ENCODE measurements at places on chromosomes 7 and 10. TPM values are rescaled to one million over a fixed set of nuclear protein-coding genes. Genes with fewer than 3 reads are reported as not detected.

DNA sequence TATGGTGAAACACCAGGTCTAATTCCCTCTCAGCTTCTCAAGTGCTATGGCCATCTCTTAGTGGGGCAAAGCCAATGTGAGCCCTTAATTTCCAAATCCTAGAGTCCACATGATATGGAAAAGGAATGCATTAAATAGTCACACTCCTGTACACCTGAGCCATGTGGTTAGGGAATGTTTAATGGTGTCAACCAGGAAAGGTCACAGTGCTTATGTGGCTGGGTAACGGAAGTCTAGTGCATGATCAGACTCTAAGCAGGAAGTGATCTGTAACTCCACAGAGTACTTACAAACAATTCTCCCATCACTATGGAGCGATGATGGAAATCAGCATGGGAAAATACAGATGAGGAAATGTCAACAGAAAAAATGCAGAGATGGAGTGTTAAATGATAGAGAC is 148.8 kb downstream of the MAGI2 start:
- H3K27me3 ChIP-seq = no peaks in the 10 kb centered on the region
- no peaks in the 10 kb centered on the region for H3K4me1 ChIP-seq
- no peaks in the 10 kb centered on the region for H3K36me3 ChIP-seq
- H3K4me3 ChIP-seq = no peak overlapping the region

DNA sequence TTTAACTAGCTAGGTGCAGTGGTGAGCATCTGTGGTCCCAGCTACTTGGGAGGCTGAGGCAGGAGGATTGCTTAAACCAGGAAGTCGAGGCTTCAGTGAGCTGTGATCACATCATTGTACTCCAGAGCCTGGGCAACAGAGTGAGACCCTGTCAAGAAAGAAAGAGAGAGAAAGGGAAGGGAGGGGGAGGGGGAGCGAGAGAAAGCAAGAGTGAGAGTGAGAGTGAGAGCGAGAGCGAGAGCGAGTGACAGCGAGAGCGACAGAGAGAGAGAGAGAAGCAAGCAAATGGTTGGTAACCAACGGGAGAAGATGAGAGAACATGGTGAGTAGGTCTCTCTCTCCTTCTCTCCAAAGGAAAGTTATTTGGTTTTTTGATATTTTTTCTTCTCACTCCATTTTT is 69.8 kb upstream of the DGKI start:
- peaks cover 19% of the 10 kb centered on the region for H3K4me1 ChIP-seq
- no peak overlapping the region for H3K27ac ChIP-seq
- no peaks in the 10 kb centered on the region for H3K27me3 ChIP-seq
- peaks cover 40% of the 10 kb centered on the region for H3K36me3 ChIP-seq
- H3K4me3 ChIP-seq = no peak overlapping the region
- DNase-seq = no peak

DNA sequence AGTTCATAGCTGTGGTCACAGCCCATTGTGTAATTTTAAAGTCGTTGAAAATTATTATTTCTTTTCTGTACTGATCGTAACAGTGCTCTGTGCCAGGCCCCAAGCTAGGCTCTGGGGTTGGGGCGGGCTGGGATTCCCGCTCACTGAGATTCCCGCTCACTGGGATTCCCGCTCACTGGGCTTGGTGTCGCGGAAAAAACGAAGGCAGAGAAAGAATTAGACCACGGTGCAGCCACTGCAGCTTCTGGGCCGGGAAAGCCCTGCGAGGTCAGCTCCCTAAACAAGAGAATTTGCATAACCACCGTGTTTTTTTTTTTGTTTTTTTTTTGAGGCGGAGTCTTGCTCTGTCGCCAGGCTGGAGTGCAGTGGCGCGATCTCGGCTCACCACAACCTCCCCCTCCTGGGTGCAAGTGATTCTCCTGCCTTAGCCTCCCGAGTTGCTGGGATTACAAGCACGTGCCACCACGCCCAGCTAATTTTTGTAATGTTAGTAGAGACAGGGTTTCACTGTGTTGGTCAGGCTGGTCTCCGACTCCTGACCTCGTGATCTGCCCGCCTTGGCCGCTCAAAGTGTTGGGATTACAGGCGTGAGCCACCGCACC is 31.2 kb downstream of the FOXK1 start:
- H3K4me3 ChIP-seq = peak overlapping the region; percentile 69
- peaks cover 33% of the 10 kb centered on the region for H3K36me3 ChIP-seq
- no peaks in the 10 kb centered on the region for H3K27me3 ChIP-seq

DNA sequence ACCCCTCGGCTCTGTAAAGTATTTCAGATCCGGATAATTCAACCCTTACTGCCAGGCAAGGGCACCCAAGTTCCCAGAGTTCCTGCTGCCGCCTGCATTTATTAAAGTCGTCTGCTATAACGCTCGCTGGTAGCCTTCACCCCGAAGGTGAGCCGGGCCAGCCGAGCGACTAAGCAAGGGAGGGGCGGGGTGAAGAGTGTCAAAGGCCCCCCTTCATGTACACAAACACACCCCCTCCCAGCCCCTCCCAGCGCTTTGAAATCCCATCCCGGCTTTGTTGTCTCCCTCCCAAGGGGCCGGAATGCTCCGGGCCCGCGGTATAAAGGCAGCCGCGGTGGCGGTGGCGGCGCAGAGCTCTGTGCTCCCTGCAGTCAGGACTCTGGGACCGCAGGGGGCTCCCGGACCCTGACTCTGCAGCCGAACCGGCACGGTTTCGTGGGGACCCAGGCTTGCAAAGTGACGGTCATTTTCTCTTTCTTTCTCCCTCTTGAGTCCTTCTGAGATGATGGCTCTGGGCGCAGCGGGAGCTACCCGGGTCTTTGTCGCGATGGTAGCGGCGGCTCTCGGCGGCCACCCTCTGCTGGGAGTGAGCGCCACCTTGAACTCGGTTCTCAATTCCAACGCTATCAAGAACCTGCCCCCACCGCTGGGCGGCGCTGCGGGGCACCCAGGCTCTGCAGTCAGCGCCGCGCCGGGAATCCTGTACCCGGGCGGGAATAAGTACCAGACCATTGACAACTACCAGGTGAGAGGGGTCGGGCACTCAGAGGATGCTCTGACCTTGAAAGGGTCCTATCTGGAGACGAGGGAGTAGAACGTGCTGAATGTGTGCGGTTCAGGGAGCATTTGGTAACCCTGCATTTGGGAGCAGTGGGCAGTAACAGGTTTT is at the start of gene DKK1:
TSS of gene DKK1 (plus strand) at position 349 of the 889 bp plus-strand sequence. CDS start at position 503, 154 bp downstream.
- DNase-seq = peak; percentile 39
- peak within 1 kb of the TSS; percentile 83 for H3K4me3 ChIP-seq
- H3K27me3 ChIP-seq = peaks cover 42% of the 10 kb centered on the region
- no peak within 1 kb of the TSS for H3K27ac ChIP-seq
- H3K36me3 ChIP-seq = no peaks in the 10 kb centered on the region

DNA sequence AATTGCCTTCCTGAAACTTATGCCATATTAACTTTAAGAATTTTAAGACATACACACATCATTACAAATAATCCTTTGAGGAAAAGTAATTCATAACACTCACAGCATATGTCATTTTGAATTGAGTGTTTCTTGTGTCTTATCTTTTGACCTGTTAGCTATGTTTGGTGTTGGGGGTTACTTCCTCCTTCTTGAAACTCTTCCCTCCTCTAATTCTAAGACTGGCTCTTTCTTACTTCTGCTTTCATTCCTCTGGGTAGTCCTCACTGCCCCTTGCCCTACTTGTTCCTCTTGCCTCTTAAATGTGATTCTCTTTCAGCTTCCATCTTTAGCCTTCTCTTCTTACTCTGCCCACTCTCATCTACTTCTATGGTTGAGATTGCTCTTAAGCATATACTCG is 28.3 kb upstream of the PIP4K2A start:
- H3K27me3 ChIP-seq = no peaks in the 10 kb centered on the region
- H3K4me3 ChIP-seq = peak overlapping the region; percentile 8
- H3K4me1 ChIP-seq = peaks cover 23% of the 10 kb centered on the region
- peak overlapping the region; percentile 54 for H3K27ac ChIP-seq
- no peak for DNase-seq

DNA sequence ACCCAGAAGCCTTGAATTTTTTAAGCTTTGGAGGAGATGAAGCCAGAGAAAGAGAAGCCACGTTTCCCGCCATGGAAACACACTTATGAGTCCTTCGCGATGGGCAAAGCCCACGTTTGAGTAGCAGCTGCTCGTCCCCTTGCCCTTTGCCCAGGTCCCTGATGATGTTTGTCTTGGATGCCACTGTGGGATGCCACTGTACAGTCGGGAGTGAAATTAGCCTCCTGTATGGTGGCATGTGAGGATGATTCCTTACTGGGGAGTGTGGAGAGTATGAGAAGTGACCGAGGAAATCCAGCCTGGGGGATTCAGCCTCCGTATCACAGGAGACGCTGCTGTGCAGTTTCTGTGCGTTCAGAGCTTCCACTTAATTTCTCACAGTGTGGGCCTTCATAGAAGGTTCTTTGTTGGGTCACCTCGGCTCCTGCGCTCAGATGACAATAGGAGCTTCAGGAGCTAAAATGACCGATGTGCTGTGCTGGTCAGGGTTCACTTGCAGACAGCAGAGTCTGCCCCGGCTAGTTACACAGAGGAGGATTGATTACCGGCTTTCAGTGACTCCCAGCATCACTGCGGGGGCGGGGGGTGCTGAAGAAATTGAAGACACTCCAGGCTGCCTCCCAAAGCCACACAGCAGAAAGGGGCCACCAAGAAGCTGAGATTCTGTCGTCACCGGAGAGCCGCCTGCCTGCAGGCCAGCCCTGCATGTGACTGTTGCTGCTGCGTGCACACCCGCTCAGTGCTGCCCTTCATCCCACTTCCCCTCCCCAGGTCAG is 122.1 kb upstream of the SFMBT2 start:
- H3K27ac ChIP-seq = no peak overlapping the region
- peaks cover 11% of the 10 kb centered on the region for H3K27me3 ChIP-seq
- H3K36me3 ChIP-seq = no peaks in the 10 kb centered on the region

GRCh38 chr7:125480762-125481161 is 551.1 kb upstream of the POT1 start:
- no peak for DNase-seq
- H3K36me3 ChIP-seq = no peaks in the 10 kb centered on the region
- H3K4me1 ChIP-seq = no peaks in the 10 kb centered on the region
- H3K27ac ChIP-seq = no peak overlapping the region

DNA sequence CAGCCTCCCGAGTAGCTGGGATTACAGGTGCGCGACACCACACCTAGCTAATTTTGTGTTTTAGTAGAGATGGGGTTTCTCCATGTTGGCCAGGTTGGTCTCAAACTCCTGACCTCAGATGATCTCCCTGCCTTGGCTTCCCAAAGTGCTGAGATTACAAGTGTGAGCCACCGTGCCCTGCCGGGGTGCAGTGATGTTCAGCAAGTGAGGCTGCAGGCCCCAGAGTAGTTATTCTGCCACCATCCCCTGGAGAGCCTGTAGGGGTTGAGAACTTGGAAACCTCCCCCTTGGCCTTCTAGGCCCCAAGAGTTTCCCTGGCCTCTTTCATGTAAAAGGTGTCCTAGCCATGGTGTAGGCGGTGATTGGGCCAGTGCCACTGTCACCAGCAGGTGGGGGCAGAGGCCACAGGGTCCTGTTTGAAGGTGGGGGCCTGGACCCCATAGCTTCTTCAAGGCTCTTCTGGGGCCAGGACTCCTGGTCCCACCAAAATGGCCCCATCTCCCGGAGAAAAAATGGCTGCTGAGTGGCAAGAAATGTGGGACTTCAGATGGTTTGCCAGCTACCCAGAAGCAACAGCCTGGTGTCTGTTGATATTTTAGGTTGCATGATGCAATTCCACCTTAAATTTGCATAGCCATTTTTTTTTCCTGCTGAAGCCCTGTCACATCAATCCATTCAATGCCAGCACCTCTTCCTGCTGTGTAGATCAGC is 25.5 kb upstream of the INMT start:
- peaks cover 15% of the 10 kb centered on the region for H3K4me1 ChIP-seq
- DNase-seq = no peak
- H3K36me3 ChIP-seq = no peaks in the 10 kb centered on the region

GRCh38 chr7:101374990-101375389 is 12.3 kb downstream of the COL26A1 start:
- peaks cover 8% of the 10 kb centered on the region for H3K4me1 ChIP-seq
- no peak overlapping the region for H3K27ac ChIP-seq
- H3K27me3 ChIP-seq = peaks cover 17% of the 10 kb centered on the region
- DNase-seq = no peak
- no peaks in the 10 kb centered on the region for H3K36me3 ChIP-seq
- H3K4me3 ChIP-seq = no peak overlapping the region

- no peaks in the 10 kb centered on the region for H3K36me3 ChIP-seq
- no peaks in the 10 kb centered on the region for H3K27me3 ChIP-seq
- DNase-seq = no peak
These were observed 186.9 kb upstream of the ADO start for GRCh38 chr10:62617652-62618051.

DNA sequence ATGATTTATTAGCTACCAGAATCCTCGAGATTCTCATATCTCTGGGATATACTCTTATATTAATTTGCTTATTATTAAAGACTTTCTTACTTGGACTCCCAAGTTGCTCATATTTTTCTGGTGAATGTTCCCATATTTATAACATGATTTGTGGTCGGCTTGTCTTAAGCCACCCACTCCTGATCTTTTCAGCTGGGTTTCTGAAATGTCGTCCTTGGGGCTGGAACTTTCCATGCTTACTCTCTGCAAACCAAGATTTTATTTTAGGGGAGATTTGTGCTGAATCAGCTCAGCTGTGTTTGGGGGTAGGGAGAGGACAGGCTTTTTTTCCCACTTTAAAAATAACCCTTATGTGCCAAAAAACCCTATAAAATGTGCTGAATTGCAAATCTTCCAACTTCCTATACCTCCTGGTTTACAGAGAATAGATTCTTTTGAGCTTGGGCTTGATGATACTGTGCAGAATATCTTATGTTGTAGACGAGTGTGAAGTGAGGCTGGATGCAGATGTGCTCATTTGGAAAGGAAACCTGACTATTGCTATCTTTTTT is 162.1 kb downstream of the SND1 start:
- H3K4me3 ChIP-seq = no peak overlapping the region
- no peak overlapping the region for H3K27ac ChIP-seq
- DNase-seq = no peak
- H3K27me3 ChIP-seq = no peaks in the 10 kb centered on the region
- H3K36me3 ChIP-seq = peaks cover 19% of the 10 kb centered on the region

DNA sequence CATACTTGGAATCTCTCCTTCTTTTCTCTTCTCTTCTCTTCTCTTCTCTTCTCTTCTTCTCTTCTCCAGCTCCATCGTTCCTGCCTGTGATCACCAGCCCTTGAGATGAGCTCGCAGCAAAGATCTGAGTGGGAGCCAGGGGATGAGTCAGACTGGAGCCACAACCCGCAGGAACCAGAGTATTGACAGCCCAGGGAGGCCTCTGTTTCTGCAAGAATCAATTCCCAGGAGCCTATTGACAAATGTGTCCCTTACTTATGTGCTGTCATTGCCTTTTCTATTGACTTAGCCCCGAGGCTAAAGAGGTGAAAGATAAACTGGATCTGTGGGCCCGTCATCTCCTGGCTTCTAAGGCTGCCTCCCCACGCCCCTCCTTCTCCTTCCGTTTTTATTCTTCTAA is 13.1 kb upstream of the HABP2 start:
- no peaks in the 10 kb centered on the region for H3K27me3 ChIP-seq
- H3K4me1 ChIP-seq = no peaks in the 10 kb centered on the region
- DNase-seq = no peak
- no peak overlapping the region for H3K4me3 ChIP-seq
- no peak overlapping the region for H3K27ac ChIP-seq
- no peaks in the 10 kb centered on the region for H3K36me3 ChIP-seq

The GPR26 gene
- total RNA-seq = not detected

The PTER gene
- 14.9 TPM for total RNA-seq

The PNLIPRP1 gene
- total RNA-seq = not detected

The PKD2L1 gene
- not detected for total RNA-seq

The OR2A12 gene
- total RNA-seq = not detected

The GPRIN2 gene
- total RNA-seq = not detected

Data from activated B cell treated with CpG ODN at 0.5 μM for 24 hours (primary cell).